Esophagus squamous epithelium (tissue), 5 donors: ENCODE measurements at places on chromosomes 11 and 22.

DNA sequence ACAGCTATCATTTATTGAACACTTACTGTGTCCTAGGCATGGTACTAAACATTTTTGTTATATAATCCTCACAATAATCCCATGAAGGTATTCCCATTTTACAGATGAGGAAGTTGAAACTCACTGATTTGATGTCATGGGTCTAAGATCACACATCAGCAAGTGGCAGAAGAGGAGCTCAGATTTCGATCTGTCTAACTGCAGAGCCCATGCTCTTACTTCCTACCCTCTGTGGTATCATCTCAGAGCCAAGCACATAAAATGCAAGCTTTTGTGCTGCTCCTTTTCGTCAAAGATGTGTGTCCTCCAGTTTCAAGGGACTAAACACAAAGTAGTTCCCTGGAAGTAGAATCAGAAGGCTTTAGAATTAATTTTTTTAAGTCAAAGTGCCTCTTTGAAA, 71.1 kb downstream of the ARFGAP2 start:
- no peak for DNase-seq

GRCh38 chr11:94675813-94676212, 92.3 kb upstream of the AMOTL1 start:
- no peak for DNase-seq

DNA sequence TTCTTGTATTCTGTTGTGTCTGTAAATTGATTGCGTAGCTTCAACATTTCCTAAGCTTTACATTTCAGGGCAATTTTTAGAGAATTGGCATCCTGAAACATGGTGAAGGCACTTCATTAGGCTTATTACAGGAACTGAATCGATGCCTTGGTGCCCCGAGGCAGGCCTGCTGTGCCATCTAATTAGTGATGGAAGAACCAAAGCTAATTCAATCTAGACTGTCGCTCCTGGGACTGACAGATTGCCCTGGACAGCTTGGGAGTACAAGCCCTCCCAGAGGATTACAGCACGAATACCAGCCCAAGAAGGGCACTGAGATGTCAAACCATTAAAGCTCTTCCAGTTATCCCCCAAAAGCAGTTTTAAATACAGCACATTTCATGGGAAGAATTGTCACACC, 243.2 kb upstream of the ZC3H12C start:
- no peak for DNase-seq

DNA sequence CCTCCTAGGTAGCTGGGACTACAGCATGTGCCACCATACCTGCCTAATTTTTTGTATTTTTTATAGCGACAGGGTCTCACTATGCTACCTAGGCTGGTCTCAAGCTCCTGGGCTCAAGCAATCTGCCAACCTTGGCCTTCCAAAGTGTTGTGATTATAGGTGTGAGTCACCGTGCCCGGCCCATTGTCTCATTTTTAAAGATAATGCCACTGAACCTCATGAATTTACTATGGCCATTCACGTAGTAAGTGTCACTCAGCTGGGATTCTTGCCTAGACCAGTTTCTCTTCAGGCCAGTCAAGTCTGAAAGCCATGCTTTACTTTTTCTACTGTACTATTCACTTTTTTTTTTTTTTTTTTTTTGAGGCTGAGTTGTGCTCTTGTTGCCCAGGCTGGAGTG, 22.4 kb downstream of the DEPDC5 start:
- no peak for DNase-seq

DNA sequence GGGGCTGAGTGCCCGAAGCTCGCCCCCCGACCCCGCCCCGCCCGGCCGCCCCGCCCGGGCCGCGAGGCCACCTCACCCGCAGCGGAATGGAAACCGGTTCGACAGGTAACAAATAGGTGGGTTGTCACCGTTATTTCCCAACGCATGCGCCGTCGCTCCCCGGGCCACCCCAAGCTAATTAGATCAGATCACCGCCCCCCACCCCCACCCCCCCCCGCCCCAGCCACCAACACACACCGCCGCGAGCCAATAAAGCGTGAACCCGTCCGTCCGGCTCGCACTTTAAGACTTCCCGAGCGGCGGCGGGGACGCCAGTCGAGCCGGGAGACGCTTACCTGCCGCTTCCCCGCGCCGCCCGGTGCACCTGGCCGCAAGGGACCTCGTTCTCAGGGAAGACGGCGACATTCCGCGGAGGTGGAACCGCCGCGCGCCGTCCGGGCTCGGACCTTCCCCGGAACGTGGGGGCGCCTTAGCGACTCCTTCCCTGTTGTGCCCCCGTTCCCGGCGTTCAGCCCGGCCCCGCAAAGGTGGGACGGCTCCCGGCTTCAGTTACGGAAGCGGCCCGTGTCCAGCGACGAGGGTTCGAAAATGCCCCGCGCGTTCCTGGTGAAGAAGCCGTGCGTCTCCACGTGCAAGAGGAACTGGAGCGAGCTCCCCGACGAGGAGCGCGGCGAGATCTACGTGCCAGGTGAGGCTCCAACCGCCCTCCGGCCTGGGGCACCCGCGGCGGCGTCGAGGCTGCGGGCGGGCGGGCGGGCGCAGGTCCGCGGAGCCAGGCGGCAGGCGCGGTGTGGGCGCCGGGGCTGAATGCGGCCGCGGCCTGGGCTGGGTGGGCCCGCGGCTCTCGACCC, at the start of gene OVOL1:
Gene OVOL1, plus strand, starts transcription at position 278 of the 851 bp plus-strand sequence. Its CDS starts 311 bp downstream, at position 589.
- no peak for DNase-seq
